ENCODE measurements at places on chromosomes 12 and 14. TPM values are rescaled to one million over a fixed set of nuclear protein-coding genes. Genes with fewer than 3 reads are reported as not detected.

The DIO3 gene
- 0.34 TPM for polyA plus RNA-seq

The FGD6 gene
- 2.9 TPM for polyA plus RNA-seq

The CCDC38 gene
- polyA plus RNA-seq: 0.05 TPM

The WNT5B gene
- polyA plus RNA-seq: 1.7 TPM

The MYF5 gene
- polyA plus RNA-seq: not detected

The TGFB3 gene
- 18.0 TPM for polyA plus RNA-seq

The E2F7 gene
- polyA plus RNA-seq: 0.09 TPM

The BCL11B gene
- 0.05 TPM for polyA plus RNA-seq

The SYT10 gene
- 0.02 TPM for polyA plus RNA-seq

The BICD1 gene
- 3.1 TPM for polyA plus RNA-seq

The TAS2R19 gene
- 0.57 TPM for polyA plus RNA-seq

The DBX2 gene
- polyA plus RNA-seq: 0.38 TPM

The DEPDC4 gene
- polyA plus RNA-seq: 0.50 TPM

The ANKRD33 gene
- polyA plus RNA-seq: not detected

The P2RX2 gene
- polyA plus RNA-seq: not detected

The PLA2G1B gene
- not detected for polyA plus RNA-seq

The C14orf180 gene
- 153 TPM for polyA plus RNA-seq

The ALDH1L2 gene
- polyA plus RNA-seq: 1.2 TPM

The KRT86 gene
- polyA plus RNA-seq: not detected

The TRHDE gene
- polyA plus RNA-seq: 0.57 TPM

The SLC39A2 gene
- 0.16 TPM for polyA plus RNA-seq

The GPR65 gene
- 0.25 TPM for polyA plus RNA-seq

The SPIC gene
- polyA plus RNA-seq: not detected

The PRH2 gene
- not detected for polyA plus RNA-seq
